ENCODE measurements at places on chromosomes 11 and 22.
A peak's percentile ranks its signal among the peaks of the same experiment; 100 is the strongest.

DNA sequence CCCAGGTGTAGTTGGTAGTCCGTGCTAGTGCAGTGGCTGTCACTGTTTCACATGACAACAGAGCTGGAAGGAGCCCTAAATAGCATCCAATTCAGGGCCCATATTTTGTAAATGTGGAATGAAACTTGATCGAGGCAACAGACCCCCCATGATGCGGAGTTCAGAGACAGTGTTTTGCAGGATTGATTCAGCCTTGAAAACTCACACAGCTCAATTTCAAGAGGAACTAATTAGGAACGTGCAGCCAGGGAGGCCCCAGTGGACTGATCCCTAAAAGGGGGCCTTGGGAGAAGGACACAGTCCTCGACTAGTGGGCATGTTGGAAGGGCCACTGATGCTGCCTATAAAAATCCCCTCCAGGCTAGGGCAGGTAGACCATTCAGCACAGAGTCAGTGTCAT lies 61.0 kb upstream of the TTC12 start:
- DNase-seq, result no peak

- no peak for DNase-seq
These were observed 258.5 kb upstream of the SORL1-AS1 start for GRCh38 chr11:121711236-121711635.

DNA sequence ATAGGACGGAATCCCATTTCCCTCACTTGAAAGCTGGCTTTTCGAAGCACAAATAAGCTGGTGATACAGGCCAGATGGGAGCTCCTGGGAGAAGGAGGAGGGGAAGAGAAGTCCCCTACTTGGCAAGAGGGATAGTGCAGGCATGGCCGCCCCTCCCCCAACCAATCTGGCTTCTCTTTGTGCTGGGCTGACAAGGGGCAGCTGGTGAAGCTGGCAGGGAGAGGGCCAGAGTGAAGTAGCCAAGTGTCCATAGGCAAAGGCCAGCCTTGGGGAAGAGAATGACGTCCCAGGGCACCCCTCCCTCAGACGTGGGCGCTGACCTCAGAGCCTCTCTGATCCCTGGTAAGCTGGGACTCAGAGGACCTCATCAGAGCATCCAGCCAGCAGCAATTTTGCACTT lies 78.7 kb upstream of the GRAMD1B start:
- DNase-seq, result no peak

- DNase-seq, result no peak
These were observed 71.3 kb upstream of the TCF20 start for GRCh38 chr22:42341779-42342178.

GRCh38 chr11:6057452-6057851 lies 26.9 kb upstream of the OR56A1 start:
- no peak for DNase-seq

DNA sequence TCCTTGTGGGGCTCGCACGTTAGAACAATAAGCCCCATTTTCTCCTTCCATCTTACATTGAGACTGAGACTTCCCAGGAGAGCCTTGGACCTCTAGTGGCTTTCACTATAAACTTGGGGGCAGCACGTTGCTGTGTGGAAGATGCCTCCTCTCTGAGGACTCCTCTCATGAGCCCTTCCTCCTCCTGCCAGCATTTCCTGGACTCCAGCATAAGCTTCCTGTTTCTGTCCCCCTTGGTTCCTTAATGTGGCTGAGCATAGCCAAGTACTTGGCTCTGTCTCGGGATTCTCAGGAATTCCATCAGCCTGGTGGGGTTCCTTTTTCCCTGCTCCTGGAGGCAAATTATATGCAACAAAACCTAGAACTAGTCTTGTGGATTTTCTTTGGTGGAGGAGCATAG lies 38.8 kb upstream of the UBASH3B start:
- no peak for DNase-seq

DNA sequence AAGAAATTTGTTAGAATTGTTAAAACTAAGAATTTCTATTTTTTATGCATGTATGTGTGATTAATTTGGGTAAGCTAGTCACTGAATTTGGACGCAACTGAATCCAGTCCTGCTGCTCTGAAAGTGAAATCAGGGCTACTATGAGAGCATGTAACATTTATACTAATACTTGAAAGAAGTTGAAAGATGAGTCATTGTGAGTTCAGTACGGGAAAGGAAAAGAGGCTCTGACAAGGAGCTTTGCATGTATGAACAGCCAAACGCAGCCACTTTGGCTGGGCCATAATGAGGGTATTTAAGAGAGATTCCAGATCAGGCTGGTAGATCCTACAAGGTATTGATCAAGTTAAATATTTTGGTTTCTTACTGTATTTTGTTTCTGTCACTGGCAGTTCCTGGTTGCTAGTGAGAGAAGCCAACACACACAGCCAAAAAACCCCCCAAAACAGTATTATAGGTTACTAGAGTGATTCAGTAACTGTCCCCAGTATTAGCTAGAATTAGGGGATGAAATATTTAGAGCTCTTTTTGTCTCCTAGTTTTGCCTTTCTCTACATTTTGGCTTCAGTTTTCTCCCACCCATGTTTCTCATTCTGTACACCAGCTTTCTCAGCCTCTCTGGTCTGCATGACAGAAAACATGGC lies 14.1 kb downstream of the AASDHPPT start:
- peak; percentile 7 for DNase-seq

DNA sequence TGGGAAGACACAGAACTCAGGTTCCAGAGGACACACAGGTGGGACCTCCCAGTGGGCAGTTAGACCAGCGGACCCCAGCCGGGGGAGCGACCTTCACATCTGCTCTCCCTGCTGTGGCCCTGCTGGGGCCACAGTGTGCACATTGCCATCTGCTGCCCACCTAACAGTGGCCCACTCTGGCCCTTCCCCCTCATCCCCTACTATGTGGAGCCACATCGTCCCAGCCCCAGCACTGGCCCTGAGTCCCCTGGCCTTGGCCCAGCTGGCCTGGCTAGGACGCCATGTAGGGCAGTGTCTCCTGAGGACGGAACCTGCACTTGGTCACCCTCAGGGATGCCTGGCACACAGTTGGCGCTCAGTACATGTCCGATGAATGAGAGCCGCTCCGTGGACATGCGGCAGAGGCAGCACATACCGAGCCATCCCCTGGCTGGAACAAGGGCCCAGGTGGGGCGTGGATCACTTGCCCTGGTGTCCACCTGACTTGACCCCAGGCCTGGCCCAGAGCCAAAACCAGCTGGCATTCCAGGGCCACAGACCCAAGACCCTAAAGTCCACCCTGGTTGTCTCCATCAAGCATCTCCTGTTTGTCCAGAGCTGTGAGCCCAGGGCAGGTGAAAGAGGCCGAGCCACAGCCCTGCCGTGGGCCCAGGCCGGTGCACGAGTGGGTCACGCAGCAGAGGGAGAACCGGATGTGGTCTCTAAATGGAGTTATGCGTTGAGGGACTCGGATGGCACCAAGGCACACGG lies 93.1 kb upstream of the FGF3 start:
- DNase-seq, result no peak

DNA sequence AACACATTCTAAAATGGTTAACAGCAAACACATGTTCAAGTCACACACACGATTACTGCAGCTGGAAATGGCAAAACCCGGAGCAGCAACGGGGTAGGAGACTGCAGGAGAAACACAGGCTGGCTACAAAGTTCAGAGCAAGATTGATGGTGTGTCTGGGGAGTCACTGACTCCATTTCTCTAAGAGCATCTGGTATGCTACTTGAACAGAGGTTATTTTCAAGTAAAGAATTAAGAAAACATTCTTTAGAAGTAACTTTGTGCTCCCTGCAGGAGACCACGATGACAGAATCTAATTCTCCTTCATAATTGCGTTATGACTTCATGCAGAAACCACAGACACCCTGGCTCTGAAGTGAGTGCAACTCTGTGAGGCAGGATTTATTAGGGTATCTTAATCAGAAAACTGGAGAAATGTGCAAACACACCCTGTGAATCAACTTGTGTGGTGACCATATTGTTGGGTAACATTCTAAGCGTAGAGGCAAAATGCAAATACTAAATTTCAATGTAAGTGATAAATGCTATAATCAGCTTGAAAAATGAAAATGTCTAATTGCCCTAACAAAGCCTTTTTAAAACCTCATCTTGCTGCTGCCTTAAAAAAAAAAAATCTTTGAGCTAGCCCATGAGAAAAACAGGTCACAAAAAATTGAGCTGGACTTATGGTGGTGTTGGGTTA lies 303.0 kb downstream of the CADM1 start:
- DNase-seq, result no peak

DNA sequence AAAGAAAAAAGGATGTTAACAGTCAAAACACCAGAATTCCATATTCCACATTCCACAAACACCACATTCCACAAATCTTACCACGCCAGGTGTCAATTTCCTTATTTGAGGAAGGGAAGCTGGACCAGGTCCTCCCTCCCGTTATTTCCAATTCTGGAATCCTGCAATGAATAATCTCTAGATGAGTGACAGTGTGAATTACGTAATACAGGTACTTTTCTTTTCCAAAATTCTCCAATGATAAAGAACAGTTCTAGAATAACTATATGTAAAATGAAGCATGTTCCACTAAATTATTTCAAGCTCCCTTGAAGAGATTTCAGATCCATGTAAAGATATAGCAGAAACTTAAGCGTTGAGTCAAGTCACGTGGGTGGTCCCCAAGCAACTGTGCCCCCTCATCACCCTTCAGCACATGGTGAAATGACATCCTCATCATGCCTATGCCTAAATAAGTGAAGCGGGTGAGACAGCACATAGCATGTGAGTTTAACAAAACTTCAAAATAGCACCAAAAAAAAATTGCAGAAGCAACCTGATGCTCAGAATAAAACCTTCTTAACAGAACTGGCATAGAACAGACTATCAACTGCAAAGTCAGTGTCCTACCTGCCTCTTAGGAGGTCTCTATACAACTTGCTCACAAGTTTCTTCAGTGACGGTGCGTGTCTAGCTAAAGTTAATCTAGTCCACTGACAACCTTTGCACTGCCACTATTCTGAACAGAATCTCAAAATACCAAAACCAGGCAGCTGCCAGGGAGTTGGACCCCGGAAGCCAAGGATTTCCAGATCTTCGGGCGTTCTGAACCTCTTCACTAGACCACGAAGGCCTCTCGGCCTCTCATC lies 876 bp downstream of the NFRKB start:
- DNase-seq, result no peak

- no peak for DNase-seq
These were observed 22.2 kb downstream of the MYBPC3 start for GRCh38 chr11:47329987-47330931.

- no peak for DNase-seq
These were observed 135.8 kb upstream of the SPON1 start for GRCh38 chr11:13826505-13827278.

DNA sequence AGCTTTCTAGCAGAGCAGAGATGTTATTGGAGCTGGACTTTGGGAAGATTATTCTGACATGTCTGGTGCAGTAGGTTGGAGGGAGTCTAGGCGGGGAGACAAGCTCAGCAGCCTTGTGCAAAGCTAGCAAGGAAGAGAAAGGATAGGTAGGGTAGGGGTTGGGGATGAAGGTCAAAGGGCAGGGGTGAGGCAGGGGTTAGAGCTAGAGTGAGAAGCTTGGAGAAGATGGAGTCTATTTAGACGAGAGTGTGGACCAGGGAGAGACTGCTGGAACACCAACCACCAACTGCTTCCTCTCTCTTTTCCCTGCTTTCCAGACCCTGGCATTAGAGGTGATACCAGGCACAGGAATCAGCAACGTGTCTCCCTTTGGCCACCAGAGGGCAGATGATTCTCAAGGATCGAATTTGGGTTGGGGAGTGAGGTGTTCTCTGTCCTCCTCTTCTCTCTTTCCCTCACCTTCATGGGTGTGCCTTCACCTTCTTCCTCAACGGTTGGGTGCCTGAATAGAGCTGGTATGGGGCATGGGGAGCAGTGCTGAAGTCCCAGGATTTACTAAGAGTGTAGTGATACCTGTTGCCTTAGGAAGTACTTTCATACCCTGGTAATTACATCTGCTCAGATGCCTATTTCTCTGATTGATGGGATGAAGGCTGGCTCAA lies 1.8 kb upstream of the MARK2 start:
- DNase-seq, result peak; percentile 57

DNA sequence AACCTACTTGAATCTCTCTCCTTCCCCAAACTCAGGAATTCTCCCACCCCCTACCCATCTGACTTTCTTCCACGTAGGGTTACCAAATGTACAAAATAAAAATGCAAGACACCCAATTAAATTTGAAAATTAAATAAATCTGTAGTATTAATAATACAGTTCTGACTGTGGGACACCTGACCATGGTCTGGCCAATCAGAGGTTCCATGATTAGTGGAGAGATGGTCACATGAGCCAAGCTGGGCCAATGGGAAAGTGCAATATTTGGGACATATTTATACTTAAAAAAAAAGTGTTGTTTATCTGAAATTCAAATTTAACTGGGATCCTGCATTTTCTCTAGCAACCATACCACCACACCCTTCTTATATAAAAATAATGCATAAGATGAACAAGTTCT lies 29.8 kb upstream of the ASPHD2 start:
- DNase-seq, result no peak

- no peak for DNase-seq
These were observed 8.2 kb downstream of the ATG2A start for GRCh38 chr11:64908766-64909165.

- DNase-seq, result no peak
These were observed 13.8 kb upstream of the AMOTL1 start for GRCh38 chr11:94754335-94754734.

DNA sequence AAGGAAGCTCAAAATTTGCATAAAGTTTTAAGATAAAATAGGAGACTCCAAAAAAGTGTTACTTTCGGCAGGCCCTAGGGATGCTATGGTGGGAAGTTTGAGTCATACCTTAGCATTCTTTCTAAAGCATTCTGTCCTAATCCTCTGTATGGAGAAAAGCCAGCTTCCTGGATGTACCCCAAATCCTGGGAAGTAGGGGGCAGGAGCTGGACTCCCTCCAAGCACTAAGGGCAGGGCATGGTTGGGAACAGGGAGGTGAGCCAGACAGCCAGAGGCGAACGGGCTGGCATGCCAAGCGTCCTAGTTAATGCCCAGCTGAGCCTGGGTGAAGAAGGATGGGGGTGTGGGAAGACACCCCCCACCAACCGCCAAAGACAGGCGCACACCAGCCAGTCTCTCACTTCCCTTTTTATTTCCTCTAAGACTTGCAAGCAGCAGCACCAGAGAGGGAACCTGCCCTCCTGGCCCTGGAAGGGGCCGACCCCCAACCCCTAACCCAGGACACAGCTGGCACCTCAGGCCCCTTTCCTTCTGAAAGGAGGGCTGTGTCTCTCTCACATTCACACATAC lies 23.9 kb downstream of the RTN4RL2 start:
- DNase-seq, result no peak

GRCh38 chr11:131985846-131986301 lies 615.5 kb downstream of the NTM start:
- no peak for DNase-seq

GRCh38 chr22:43110927-43111623 lies 525 bp downstream of the BIK start:
- peak; percentile 48 for DNase-seq

DNA sequence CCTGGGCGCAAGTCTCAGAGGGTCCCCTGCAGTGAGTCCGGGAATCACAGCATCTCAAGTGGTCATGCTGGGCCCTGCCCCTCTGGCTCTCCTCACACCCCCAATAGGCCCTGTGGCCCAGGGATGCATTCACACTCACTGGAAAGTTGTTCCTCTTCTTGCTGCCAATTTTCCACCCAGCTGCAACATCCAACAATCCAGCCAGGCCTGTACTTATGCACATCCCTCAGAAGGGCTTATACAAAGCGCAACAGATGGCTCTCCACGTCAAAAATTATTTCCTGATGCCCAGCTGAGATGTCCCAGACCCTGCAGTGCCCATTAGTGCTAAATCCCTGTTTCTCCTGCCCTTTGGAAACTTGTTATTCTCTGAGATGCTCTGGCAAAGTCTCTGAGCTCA lies 407.8 kb upstream of the NARS2 start:
- DNase-seq, result no peak
